Vein endothelial cell (primary cell): ENCODE measurements at places on chromosomes 6 and 20. TPM values are rescaled to one million over a fixed set of nuclear protein-coding genes. Genes with fewer than 3 reads are reported as not detected.

Gene RALY
- 109 and 126 TPM in 2 replicates for total RNA-seq

Gene C6orf163
- total RNA-seq: 2.9 and 3.8 TPM in 2 replicates

Gene PPP1R14C
- total RNA-seq: not detected in 2 replicates

Gene C2
- total RNA-seq: 0.65 TPM in 1 of 2 replicates, not detected in the other
